ENCODE measurements at places on chromosomes 4 and X.

DNA sequence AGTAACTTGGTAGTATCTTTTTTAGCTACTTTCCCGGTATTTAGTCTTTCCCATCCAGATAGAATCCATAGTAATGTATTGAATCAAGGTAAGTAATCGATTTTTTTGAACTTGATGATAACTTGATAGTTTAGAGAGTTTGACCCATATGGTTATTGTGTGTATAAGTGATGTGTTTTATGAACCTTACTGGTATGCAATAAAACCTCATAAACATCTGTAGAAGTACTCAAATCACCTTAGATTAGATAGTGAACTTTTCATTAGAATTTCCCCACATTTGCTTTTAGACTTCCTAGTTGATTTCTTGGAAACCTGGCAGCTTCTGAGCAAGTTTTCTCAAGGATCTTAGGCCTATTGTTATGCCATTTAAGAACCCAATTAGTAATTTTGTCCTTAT lies 80.8 kb upstream of the PDE5A start:
- DNase-seq: no peak

GRCh38 chr4:54539500-54540029 lies 118.2 kb upstream of the KIT start:
- DNase-seq: no peak

- DNase-seq: no peak
Measured at GRCh38 chr4:138500869-138501268, 258.7 kb upstream of the SLC7A11 start.

DNA sequence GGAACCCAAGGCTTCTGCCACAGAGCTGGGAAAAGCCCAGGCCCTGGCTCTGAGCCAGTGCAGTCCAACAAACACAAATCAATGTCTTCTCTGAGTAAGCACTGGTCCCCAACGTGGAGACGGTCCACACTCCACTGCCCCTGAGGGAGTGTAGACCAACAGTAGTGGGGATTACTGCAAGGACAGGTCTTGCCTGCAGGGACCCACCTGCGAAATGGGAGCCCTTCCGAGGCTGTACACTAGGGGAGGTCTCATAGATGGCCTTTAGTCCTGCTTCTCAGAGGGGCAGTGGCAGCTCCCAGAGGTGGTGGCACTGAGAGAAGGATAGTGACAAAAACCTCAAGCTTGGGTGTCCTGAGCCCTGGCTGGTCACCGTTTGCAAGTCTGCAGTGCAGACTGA lies 19.5 kb downstream of the ENPP6 start:
- DNase-seq: no peak

DNA sequence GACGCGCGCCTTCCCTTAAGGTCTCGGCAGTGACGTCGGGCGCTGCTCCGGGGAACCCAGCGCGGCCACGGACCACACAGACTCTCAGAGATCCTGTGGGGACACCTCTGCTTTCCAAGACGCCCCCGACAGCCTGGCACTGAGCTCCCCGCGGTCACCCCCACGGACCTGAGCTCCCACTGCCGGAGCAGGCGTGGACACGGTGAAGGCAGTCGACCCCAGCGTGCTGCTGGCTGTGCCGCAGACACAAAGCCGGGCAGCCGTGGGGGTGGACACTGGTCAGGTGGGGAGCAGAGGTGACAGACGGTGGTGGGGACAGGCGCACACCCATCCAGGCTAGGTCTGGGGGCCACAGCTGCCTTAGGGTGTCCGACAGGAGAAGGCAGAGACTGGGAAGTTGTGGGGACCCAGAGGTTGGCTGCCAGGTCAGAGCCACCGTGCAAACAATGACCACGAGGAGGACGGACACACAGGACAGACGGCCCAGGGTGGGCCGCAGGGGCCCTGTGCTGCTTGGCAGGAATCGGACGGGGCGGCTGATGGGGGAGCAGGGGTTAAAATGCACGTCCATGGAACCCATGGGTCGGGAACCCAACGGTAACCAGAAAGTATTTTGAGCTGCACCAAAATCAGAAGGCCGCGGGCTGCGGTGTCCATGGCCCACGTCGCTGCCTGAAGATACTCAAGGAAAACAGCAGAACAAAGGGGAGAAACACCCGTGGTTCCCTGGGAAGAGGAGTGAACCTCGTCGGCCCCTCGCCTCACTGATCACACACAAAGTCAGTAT lies 16.6 kb upstream of the GTPBP6 start:
- no peak for DNase-seq

- DNase-seq: no peak
Measured at GRCh38 chrX:72207366-72207765, 25.8 kb downstream of the PIN4 start.

DNA sequence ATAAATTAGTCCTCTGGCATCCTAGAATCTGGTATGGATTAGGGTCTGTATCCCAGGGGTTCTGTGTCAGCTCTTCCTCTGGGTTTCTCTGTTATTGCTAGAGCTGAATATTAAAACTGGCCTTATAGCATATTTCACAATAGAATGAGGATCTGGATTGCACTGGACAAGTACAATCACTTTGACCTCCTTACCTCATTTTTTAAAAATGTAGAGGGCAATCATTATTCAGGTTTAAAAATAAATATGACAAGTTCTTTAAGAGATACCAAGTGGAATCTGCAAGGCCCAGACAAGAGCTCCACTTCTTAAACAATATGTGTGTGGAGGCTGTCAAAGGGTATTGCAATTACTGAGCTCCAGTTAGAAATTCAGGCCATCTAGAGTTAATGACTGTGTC lies 1.4 kb downstream of the PALLD start:
- DNase-seq: no peak

DNA sequence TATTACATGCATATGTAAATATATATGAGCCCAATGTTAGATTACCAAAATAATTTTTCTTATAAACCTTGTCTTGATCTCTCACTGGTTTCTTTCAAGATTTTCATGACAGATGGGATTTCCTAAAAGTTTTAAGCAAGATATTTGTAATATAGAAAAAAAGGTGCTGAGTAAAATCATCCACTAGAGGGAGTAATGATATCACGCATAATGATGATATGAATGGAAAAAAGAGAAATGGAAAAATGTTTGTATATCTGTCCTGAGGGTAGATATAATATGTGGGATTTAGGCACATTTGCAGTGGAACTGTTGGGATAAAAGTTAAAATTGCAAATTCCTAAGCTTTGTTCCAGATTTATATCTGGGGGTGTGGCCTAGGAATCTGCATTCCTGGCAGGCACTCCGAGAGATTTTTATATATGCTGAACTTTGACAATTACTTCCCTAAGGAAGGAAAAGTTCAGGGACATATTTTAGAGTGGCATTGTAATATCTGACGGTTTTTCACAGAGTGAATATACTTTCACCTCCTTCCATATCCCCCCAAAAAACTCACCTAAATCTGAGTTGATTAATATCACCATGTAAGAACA lies 60.5 kb downstream of the TMA16 start:
- no peak for DNase-seq

DNA sequence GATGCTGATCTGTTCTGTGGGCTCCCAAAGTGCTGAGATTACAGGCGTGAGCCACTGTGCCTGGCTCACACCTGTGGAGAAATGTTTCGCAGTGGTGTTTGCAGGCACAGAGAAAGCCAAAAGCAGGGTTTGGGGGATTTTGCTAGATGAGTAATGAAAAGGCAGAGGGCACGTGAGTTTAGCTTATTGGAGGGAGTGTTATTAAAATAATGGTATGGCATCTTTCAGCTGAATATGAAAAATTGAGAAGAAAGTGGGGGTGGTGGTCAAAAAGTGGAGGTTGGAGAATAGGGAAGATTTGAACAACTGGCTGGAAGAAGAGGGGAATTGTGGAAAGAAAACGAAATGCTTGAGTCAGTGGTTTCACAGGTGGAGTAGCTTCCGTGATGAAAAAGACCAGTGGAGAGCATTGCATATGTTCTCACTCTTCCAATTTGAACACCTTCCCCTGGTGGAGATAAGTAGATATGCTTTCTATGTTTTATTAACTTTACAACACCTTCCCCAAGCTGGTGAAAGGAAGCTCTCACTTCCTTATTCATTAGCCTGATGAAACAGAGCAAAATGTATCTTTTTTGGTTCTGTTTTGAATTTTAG lies 1.1 kb upstream of the CHST7 start:
- no peak for DNase-seq

DNA sequence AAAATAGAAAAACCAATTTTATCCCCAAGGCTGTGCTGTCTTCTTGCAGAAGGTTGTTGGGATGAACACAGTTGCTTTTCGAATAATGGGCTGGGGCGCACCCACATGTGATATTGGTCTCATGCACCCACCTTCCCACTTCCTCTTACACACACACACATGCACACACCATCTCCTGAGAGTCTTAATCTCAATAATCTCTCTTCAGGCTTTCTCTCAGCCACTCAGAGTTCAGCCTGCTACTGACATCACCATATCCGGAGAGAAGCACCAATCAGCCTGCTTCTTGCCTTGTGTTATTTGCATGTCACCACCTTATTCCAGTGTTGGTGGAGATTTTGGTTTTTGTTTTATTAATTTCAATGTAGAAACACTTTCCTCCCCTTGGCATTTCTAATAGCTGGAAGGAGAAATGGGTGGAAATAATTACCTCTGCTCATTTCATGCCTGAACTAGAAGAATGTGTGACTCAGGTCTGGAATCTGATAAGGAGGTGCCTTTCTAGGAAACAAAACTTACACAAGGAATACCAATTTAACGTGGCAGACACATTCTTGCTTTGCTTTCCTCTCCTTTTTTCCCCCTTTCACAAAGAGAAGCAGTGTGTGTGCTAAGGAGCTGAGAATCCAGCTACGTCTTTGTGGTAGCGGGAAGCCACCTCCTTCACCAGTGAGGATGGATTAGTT lies 400.2 kb downstream of the MID1IP1 start:
- DNase-seq: no peak

DNA sequence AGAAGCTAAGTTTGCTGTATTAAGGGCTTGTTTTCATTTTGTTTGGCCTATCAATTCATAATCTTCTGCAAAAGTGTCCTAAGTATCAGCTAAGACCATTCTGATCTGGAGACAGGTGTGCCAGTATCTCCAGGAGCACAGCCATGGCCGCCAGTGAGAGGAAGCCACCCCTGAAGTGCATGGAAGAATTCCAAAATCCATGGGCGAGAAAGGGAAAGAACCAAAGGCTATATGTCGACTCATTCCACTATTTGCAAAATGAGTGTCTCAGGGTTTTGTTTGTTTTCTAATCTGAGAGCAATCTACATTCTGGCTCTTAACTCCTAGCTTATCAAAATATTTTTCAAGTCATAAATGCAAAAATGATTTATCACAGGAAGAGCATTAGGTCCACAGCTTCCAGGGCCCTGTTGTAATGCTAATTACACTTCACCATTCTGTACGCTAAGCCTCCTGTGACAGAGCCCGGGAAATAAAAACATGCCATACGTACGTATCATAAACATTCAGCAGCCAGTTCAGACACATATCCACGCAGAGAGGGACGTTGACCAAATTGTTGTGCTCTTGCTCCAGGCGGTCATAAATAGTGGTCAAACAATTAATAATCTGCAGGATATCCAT lies 137.3 kb upstream of the FTHL17 start:
- DNase-seq: no peak

- DNase-seq: no peak
Measured at GRCh38 chrX:124212622-124213021, 119.8 kb upstream of the TEX13D start.

- no peak for DNase-seq
Measured at GRCh38 chrX:16207634-16208033, 40.4 kb downstream of the MAGEB17 start.

DNA sequence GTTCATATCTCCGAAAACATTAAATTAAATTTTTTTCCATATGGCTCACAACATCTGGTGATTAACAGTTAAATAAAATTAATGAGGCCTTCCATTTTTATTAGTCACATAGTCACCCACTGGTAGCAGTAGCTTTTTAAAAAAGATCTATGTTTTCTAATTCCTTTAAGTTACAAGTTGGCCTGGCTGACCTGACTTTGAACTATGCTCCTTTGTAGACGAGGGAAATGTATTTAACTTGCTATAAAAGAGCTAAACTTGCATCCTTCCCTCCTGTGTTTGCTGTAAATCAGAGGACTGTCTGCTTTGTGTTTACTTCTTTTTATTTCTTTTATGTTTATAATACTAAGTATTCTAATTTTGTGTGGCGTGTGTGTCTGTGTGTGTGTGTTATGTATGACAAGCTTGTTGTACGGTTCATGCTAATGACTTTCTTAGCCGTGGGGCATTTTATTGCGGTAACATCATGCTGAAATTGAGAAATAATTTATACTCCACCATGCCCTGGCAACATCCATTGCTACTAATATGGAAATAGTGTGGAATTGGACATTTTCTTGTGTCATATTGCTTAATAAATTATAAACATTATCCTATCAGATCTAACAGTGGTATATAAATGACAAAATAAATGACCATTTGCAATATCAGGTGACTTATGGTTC lies 241.7 kb downstream of the SNCA start:
- DNase-seq: no peak

- peak; percentile 1 for DNase-seq
Measured at GRCh38 chr4:18075823-18076433, 54.4 kb upstream of the LCORL start.

- no peak for DNase-seq
Measured at GRCh38 chr4:98997166-98997565, 1.6 kb downstream of the METAP1 start.

GRCh38 chrX:71537743-71538142 lies 4.8 kb downstream of the OGT start:
- no peak for DNase-seq

GRCh38 chr4:83839615-83840014 lies 303.7 kb downstream of the GPAT3 start:
- DNase-seq: no peak

DNA sequence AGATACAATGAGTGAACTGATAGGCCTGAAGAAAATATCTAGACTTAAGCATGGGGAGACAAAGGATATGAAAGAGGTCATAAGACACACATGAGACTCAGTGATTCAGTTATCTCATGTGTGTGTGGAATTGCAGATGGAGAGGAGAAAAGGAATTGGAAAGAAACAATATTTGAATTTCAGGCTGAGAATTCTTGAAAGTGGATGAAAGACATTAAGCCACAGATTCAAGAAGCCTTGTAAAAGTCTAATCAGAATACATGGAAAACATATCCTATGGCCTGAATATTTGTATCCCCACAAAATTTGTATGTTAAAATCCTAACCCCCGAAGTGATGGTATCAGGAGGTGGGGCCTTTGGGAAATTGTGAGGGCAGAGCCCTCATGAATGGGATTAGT lies 28.3 kb downstream of the NSUN7 start:
- DNase-seq: no peak

GRCh38 chr4:98564852-98565251 lies 93.6 kb downstream of the TSPAN5 start:
- no peak for DNase-seq

- no peak for DNase-seq
Measured at GRCh38 chr4:145954924-145955339, 16.3 kb upstream of the ZNF827 start.

DNA sequence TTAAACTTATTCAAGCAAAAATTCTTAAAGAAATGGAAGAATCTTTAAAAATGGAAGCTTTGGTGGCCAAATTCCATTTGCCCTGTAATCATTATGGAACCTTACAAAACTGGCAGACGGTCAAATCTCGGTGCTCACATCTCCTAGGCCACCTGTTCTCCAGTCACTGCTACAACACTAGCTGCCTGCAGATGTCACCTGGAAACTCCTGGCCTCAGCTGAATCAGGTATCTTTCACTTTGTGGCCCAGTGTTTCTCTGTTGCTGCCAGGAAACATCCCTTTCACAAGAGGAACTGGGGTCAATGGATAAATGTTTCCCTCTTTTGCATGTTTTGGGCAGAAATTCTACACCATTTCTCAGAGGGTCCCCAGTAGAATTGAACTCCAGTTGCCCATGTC lies 4.2 kb upstream of the CXCL3 start:
- no peak for DNase-seq

GRCh38 chr4:85854546-85854945 lies 379.6 kb downstream of the ARHGAP24 start:
- DNase-seq: no peak

GRCh38 chr4:169582203-169582602 lies 30.2 kb downstream of the NEK1 start:
- no peak for DNase-seq
